ENCODE measurements at places on chromosomes 4 and X. TPM values are rescaled to one million over a fixed set of nuclear protein-coding genes. Genes with fewer than 3 reads are reported as not detected.

The SLC9B2 gene
- total RNA-seq = 9.8 TPM

The MFAP3L gene
- total RNA-seq = 5.7 TPM

The GCNA gene
- 1.5 TPM for total RNA-seq

The MAGEE2 gene
- total RNA-seq = not detected

The CLTRN gene
- total RNA-seq = 0.97 TPM

The TMEM47 gene
- 0.34 TPM for total RNA-seq

The IBSP gene
- total RNA-seq = not detected

The RAB33A gene
- 0.26 TPM for total RNA-seq

The CRMP1 gene
- total RNA-seq = 3.4 TPM

The POU4F2 gene
- total RNA-seq = not detected

The CT45A1 gene
- not detected for total RNA-seq

The SMIM10 gene
- not detected for total RNA-seq

The TLL1 gene
- 0.45 TPM for total RNA-seq

The HS6ST2 gene
- not detected for total RNA-seq

Measured in A549 treated with ZK216348 at 1 μM for 4 hours (cell line).